Right atrium auricular region (tissue), 2 donors: ENCODE measurements at places on chromosomes 13 and 19.

DNA sequence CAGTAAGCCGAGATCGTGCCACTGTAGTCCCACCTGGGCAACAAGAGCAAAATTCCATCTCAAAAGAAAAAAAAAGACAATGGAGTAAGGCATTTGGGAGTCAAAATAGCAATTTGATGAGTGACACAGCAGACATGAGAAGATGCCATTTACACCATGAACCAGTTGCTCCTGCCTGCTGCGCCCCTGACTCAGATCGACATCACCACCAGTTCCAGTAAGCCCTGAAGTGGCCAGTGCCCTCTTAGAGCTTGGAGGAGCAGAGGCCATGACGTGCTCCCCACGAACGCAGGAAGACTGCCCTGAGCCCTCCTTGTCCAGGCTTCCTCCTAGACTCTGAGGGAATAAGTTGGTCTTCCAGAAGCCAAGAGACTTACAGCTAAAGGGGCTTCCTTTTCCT, 339.2 kb downstream of the MYO16 start:
- no peak for DNase-seq

GRCh38 chr19:1410136-1410786, 2.9 kb downstream of the DAZAP1 start:
- DNase-seq, result no peak

DNA sequence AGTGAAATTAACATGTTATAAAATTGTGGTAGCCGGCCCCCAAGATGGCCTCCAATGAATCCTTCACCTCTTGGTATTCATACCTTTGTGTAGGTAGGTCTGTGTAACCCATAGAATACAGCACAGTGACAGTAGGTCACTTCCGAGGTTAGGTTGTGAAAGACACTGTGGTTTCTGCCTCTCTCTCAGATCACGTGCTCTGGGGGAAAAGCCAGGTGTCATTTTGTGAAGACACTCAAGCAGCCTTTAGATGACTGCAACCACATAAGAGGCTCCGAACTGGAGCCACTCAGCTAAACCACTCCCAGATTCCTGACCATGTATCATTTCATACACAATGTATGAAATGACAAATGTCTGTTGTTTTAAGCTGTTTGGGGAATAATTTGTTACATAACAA, 9.8 kb upstream of the USPL1 start:
- no peak for DNase-seq

DNA sequence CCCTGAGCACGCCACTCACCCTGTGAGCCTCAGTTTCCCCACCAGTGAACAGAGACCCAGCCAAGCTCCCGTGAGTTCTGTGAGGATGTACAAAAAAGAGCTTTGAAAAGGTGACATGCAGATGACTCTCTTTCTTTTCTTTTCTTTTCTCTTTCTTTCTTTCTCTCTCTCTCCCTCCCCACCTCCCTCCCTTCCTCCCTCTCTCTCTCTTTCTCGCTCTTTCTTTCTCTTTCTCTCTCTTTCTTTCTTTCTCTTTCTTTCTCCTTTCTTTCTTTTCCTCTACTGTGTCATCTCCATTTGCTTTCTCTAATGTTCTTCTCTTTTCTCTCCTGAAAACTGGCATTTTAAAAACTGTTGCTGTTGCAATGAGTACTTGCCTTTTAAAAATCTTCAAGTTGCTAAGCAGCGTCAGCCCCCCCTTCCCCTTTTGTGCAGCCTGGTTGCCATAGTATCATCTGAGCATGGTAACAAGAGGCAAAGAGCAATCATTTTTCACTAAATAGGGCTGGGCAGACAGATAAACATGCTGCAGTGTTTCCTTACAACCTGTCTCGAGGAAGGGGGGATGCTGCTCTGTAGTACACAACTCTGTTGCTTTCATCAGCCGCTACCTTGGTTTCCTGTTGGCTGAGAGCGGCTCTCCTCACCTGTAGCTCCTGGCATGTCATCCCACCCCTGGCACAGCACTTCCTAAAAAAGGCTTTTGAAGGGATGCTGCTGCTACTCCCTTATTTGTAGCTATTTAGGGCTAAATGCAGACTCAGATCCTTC, 108.7 kb upstream of the MBNL2 start:
- DNase-seq, result no peak

- no peak for DNase-seq
Measured at GRCh38 chr13:97630725-97631124, 196.8 kb downstream of the RAP2A start.

DNA sequence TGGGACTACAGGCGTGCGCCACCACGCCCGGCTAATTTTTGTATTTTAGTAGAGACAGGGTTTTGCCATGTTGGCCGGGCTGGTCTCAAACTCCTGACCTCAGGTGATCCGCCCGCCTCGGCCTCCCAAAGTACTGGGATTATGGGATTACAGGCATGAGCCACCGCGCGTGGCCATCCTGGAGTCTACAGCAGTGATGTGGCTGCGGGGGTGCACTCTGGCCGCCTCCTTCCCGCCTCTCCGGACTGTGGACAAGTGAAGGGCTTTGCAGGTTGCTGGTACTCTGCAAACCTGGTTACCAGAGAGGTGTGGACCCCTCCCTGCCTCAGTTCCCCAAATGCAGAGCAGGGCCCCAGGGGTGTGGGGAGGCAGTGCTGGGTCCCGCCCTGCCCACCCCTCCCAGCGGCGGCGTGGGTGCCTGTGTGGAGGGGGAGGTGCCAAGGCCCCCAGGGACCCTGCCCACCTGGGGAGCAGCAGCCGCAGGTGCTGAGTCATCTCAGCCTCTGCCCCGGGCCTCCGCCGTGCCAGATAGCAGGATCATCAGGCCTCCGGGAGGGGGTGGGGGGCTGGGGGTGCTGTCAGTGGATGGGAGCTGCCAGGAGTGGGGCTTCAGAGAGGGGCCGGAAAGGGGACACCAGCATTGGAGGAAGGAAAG, 23.1 kb downstream of the ARID3A start:
- DNase-seq, result no peak

GRCh38 chr13:21219036-21219381, 42.6 kb downstream of the MRPL57 start:
- DNase-seq, result no peak
